ENCODE measurements at places on chromosomes 5 and 9. TPM values are rescaled to one million over a fixed set of nuclear protein-coding genes. Genes with fewer than 3 reads are reported as not detected.
A peak's percentile ranks its signal among the peaks of the same experiment; 100 is the strongest.

DNA sequence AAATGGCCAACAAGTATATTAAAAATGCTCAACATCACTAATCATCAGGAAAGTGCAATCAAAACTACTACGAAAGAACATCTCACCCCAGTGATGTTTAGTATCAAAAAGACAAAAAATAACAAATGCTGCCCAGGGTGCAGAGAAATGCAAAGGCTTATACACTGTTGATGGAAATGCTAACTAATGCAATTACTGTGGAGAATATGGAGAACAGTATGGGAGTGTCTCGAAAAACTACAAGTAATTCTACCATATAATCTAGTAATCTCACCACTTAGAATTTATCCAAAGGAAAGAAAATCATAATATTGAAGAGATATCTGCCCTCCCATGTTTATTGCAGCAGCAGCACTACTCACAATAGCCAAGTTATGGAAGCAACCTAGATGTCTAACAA, 246.5 kb upstream of the VLDLR start:
- no peaks in the 10 kb centered on the region for H3K36me3 ChIP-seq
- no peaks in the 10 kb centered on the region for H3K4me1 ChIP-seq
- H3K4me3 ChIP-seq = no peak overlapping the region
- DNase-seq = no peak
- peaks cover 5% of the 10 kb centered on the region for H3K27me3 ChIP-seq

DNA sequence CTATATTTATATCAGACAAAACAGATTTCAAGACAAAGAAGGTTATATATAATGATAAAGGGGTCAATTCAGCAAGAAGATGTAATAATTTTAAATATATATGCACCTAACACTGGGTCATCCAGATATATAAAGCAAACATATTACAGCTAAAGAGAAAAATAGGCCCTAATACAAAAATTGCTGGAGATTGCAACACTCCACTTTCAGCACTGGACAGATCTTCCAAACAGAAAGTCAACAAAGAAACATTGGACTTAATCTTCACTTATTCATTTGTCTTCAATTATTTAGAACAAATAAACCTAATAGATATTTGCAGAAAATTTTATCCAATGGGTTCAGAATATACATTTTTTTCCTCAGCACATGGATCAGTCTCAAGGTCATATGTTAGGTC, 45.8 kb downstream of the MEIKIN start:
- H3K4me1 ChIP-seq = peaks cover 24% of the 10 kb centered on the region
- H3K36me3 ChIP-seq = peaks cover 40% of the 10 kb centered on the region
- DNase-seq = no peak
- no peak overlapping the region for H3K27ac ChIP-seq

DNA sequence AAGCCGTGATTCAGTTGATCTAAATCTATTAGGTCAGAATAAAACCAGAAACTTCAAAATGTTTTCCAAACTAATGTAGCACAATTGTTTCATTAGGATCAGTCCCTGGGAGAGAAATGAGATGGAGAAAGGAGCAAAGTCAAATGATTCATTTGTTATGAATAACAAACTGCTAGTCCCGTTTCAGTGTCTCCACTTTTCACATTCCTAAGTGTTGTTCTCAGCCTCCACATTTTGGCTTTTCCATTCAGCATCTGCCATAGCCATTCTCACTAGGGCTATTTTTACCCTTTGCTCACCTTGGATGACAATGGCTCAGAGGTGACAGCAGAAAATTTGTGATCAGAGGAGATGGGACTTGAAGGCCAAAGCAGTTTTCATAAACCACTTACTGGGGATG, 314.1 kb upstream of the KIF2A start:
- H3K27ac ChIP-seq = no peak overlapping the region
- no peaks in the 10 kb centered on the region for H3K27me3 ChIP-seq
- DNase-seq = no peak

DNA sequence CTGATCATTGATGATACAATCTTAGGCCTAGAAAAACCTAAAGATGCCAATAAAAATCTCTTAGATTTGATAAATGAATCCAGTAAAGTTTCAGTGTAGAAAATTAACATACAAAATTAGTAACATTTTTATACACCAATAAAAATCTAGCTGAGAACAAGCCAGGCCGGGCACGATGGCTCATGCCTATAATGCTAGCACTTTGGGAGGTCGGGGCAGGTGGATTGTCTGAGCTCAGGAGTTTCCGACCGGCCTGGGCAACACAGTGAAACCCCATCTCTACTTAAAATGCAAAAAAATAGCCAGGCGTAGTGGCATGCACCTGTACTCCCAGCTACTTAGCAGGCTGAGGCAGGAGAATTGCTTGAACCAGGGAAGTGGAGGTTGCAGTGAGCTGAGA, 84.4 kb downstream of the SLCO6A1 start:
- H3K36me3 ChIP-seq = no peaks in the 10 kb centered on the region
- H3K4me3 ChIP-seq = no peak overlapping the region
- H3K4me1 ChIP-seq = no peaks in the 10 kb centered on the region
- H3K27ac ChIP-seq = no peak overlapping the region
- no peaks in the 10 kb centered on the region for H3K27me3 ChIP-seq

GRCh38 chr5:125467222-125467621, 720.8 kb upstream of the ZNF608 start:
- DNase-seq = no peak
- no peak overlapping the region for H3K27ac ChIP-seq
- no peaks in the 10 kb centered on the region for H3K4me1 ChIP-seq
- H3K4me3 ChIP-seq = no peak overlapping the region

- no peaks in the 10 kb centered on the region for H3K4me1 ChIP-seq
- no peak overlapping the region for H3K4me3 ChIP-seq
- peaks cover 13% of the 10 kb centered on the region for H3K27me3 ChIP-seq
- no peak for DNase-seq
- no peak overlapping the region for H3K27ac ChIP-seq
These were observed 16.3 kb downstream of the PRXL2C start for GRCh38 chr9:96638606-96639364.

DNA sequence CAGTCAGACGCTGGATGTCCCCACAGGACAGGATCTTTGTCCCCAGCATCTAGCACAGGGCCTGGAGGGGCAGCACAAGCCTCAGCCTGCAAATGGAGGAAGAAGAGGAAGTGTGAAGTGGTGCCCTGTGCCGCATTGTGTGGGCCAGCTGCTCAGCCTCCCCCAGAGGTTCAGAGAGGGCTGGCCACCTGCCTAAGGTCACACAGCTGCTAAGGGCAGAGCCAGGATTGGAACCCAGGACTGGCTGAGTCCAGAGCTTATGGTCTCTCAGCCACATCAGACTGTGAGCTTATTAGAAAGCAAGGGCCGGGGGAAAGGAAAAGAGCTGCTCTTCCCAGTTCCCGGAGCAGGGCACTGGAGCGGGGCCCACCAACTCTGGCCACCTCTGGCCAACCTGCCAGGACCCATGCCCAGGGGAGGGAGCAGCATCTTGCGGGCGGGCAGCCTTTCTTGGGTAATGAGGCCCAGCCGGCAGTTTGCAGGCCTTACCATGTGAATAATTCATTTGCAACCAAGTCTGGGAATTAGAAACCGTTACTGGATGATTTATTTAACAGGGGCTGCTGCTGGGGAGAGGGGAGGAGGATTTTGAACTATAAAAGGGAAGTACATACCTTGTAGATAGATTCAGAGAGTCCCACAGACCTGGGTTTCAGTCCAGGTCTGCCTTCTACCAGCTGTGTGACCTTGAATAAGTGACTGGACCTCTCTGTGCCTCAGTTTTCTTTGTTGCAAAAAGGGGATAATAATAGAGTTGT, 11.6 kb upstream of the CRB2 start:
- H3K27ac ChIP-seq = no peak overlapping the region
- H3K4me3 ChIP-seq = no peak overlapping the region
- no peak for DNase-seq
- H3K27me3 ChIP-seq = no peaks in the 10 kb centered on the region

DNA sequence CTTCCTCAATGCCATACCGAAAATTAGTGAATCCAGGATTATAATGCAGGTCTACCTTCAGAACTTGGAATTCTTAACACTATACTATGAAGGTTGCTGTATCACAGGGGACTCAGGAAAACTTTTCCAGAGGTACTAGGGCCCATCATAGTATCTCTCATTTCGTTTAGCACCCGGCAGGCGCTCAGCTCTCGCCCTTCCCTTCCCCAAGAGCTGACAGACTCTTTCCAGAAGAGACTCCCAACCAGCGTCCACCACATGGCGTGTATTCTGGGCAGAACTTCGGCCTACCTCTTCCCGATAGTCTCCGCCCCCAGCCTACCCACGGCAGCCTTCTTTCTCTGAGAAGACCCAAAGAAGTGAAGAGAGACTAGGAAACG, 271 bp downstream of the NOL8 start:
- no peaks in the 10 kb centered on the region for H3K27me3 ChIP-seq
- DNase-seq = no peak
- peaks cover 46% of the 10 kb centered on the region for H3K4me1 ChIP-seq
- H3K27ac ChIP-seq = peak overlapping the region; percentile 91
- peak overlapping the region; percentile 93 for H3K4me3 ChIP-seq
- H3K36me3 ChIP-seq = peaks cover 23% of the 10 kb centered on the region

GRCh38 chr5:87138091-87138805, 129.4 kb upstream of the RASA1 start:
- H3K27me3 ChIP-seq = no peaks in the 10 kb centered on the region
- no peak overlapping the region for H3K27ac ChIP-seq
- no peaks in the 10 kb centered on the region for H3K4me1 ChIP-seq
- DNase-seq = no peak

- no peaks in the 10 kb centered on the region for H3K27me3 ChIP-seq
- H3K27ac ChIP-seq = no peak overlapping the region
- DNase-seq = no peak
- H3K4me1 ChIP-seq = no peaks in the 10 kb centered on the region
These were observed 512.2 kb downstream of the ZNF608 start for GRCh38 chr5:124234022-124234769.

- no peaks in the 10 kb centered on the region for H3K27me3 ChIP-seq
- no peaks in the 10 kb centered on the region for H3K4me1 ChIP-seq
- H3K27ac ChIP-seq = no peak overlapping the region
- DNase-seq = no peak
- H3K4me3 ChIP-seq = no peak overlapping the region
These were observed 400.0 kb downstream of the CTNND2 start for GRCh38 chr5:11504065-11504885.

- H3K36me3 ChIP-seq = no peaks in the 10 kb centered on the region
- no peaks in the 10 kb centered on the region for H3K27me3 ChIP-seq
- H3K4me1 ChIP-seq = no peaks in the 10 kb centered on the region
- H3K27ac ChIP-seq = no peak overlapping the region
These were observed 277.7 kb downstream of the NR2F1-AS1 start for GRCh38 chr5:93303291-93303691.

DNA sequence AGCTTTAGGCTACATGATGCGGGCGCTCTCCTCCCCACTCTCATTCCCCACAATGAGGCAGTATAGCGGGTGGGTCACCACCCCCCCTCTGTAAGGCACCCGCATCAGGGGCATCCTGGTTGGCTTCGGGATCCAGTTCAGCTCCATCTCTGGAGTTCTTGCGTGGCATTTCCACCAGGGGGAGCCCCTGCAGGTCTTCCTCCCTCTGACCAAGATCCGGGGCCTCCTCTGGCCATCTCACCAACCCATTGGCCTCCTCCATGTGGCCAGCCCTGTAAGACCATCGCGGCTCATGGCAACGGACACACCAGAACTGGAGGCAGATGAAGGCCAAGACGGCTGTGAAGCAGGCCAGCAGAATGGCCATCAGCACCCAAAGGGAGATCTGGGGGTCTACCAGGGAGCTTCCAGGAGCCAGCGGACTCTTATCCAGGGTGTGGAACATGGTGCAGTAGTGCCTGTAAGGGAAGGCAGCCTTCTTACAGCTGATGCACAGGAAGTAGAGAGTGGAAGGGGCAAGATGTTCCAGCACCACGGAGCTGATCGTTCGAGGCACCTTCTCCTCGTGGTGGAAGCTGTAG, 77.0 kb downstream of the CYFIP2 start:
- H3K4me3 ChIP-seq = no peak overlapping the region
- H3K36me3 ChIP-seq = peaks cover 86% of the 10 kb centered on the region
- H3K27me3 ChIP-seq = no peaks in the 10 kb centered on the region
- peaks cover 52% of the 10 kb centered on the region for H3K4me1 ChIP-seq
- no peak overlapping the region for H3K27ac ChIP-seq

DNA sequence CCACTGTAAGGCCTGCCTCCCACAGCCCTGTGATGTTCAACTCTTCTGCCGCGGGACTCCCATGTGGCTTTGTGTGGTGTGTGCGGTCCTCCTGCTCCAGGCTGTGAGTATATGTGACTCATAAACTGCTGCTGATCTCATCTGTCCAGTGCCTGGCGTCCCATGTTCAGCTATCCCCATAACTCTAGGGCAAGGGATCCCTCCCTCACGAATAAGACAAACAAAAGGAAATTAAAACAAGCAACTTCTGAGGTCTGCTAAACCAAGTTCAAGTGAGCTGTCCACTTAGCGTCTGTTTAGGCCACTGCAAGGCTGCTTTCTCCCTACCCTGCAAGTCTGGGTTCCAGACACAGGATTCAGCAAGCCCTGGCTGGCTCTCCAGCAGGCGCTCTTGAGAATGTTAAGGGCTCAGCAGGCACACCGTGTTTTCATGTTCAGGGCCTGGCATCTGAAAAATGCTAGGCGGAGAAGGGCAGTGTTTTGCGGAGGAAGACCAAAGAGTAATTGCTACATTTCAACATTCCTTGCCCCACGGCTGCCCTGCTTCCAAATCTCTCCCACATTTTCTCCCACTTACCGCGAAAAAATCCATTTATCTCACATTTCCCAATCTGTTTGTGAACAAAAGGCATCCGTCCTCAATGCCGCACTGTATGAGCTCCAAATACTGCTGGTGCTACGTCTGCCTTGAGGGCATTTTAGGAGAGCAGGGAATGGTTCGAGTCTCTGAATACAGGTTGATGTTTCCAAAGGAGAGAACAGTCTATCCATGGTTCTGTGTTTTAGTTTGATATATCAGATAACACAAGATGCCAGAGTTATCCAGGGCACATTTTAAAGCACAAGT, 280.2 kb downstream of the SEMA5A start:
- H3K36me3 ChIP-seq = no peaks in the 10 kb centered on the region
- H3K4me1 ChIP-seq = no peaks in the 10 kb centered on the region
- H3K27me3 ChIP-seq = no peaks in the 10 kb centered on the region
- DNase-seq = no peak

DNA sequence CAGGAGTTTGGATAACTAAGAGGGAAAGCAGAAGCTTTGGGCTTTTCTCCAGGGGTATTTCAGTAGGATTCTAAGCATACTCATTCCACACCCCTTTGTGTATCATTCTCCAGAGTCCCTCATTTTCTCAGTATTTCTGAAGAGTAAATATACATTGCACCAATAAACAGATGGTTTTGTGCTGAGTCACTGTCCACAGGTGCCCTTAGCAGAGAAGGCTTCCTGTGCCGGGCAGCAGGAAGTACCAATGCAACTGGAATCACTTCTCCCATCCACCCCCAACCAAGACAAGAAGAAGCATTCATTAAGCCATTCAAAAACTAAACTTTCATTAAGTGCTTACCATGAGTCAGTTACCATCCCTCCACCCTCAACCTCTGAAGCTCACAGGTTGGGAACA, 3.6 kb upstream of the CCNJL start:
- no peaks in the 10 kb centered on the region for H3K36me3 ChIP-seq
- peaks cover 69% of the 10 kb centered on the region for H3K27me3 ChIP-seq
- H3K4me3 ChIP-seq = no peak overlapping the region
- H3K4me1 ChIP-seq = peaks cover 16% of the 10 kb centered on the region

GRCh38 chr9:71670121-71670520, 98.2 kb downstream of the CEMIP2 start:
- no peak overlapping the region for H3K27ac ChIP-seq
- no peaks in the 10 kb centered on the region for H3K4me1 ChIP-seq
- H3K4me3 ChIP-seq = no peak overlapping the region
- no peak for DNase-seq
- peaks cover 2% of the 10 kb centered on the region for H3K36me3 ChIP-seq
- peaks cover 9% of the 10 kb centered on the region for H3K27me3 ChIP-seq

Gene NR6A1
- total RNA-seq = 0.44 TPM

Gene GLIPR2
- 28.4 TPM for total RNA-seq

Gene KCNV2
- not detected for total RNA-seq

Gene PAXX
- 68.6 TPM for total RNA-seq

Gene SLC45A2
- total RNA-seq = 0.21 TPM

Gene DMRT3
- total RNA-seq = not detected

Gene GABRP
- total RNA-seq = not detected

Gene ITGA2
- total RNA-seq = 17.6 TPM

Gene OTULIN
- 123 TPM for total RNA-seq

All from activated CD8-positive, alpha-beta memory T cell treated with anti-CD3 and anti-CD28 coated beads, Interleukin-2, amount 10 ng/mL, durations not matched to agents 7 days and 5 days (primary cell).